MCF 10A (cell line): ENCODE measurements at places on chromosomes 11 and 22.

GRCh38 chr11:134270250-134270714 lies 5.9 kb upstream of the GLB1L3 start:
- DNase-seq = peak; percentile 21

- no peak for DNase-seq
Measured at GRCh38 chr11:13228572-13228971, 49.0 kb upstream of the BMAL1 start.

GRCh38 chr11:124467381-124467927 lies 22.0 kb upstream of the OR8B8 start:
- DNase-seq = peak; percentile 70

- DNase-seq = no peak
Measured at GRCh38 chr11:122813176-122813893, 25.0 kb upstream of the CRTAM start.

DNA sequence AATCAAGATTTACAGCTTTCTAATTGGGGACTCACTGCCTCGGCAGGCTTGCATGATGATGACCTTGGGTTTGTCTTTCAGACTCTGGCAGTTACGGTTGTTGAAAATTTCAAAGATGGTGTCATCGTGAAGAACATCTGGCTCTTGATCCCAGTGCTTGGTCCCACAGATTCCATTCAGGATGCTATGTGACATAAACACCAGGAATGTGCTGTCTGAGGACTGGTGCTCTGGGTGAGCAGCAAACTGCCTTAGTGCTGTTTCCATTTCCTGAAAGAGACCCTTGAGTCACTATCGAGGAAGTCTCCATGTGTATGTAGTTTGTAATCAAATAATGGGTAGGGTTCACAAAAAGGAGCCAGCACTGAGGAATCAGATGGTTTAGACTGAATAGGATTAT lies 7.1 kb downstream of the CASP12 start:
- DNase-seq = no peak

DNA sequence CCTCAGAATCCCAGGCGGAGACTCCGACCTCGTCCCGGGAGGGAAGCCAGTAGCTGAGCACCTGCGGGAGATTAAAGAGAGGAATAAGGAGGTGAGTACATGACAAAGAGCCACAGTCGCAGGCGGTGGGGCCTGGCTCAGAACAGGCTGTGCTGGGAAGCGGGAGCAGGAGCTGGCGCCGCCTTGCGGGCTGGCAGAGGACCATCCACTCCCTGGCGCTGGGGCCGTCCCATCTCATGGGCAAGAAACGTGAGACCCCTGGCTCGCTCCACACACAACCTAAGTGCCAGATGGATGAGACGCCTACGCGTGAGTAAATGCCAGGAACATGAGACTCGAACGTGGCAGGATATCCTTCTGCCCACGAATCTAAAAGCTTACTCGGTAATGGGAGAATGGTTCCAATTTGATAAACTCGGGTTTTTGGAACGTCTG lies 6.3 kb downstream of the CEND1 start:
- DNase-seq = peak; percentile 80

- DNase-seq = no peak
Measured at GRCh38 chr11:61026121-61027031, 54.9 kb downstream of the CD6 start.

GRCh38 chr22:19045094-19045493 lies 77.1 kb downstream of the DGCR2 start:
- no peak for DNase-seq

GRCh38 chr22:35462498-35463230 lies 62.7 kb downstream of the MCM5 start:
- DNase-seq = no peak

DNA sequence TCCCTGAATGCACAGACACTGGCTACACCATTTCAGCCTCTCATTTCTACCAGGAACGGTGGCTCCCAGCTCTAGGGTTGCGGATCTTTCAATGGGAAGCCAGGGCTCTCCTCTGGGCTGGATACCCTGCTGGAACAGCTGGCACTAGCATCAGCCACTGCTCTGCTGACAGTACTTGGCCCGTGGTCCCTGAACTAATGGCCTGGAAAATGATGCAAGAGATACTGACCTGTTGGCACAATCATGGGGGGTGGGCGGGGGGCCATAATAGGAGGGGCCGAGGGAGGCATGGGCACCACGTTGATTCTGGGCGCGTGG lies 10.7 kb upstream of the TBC1D10A start:
- no peak for DNase-seq

- no peak for DNase-seq
Measured at GRCh38 chr11:125304876-125305275, 140.3 kb downstream of the PKNOX2 start.

GRCh38 chr11:67492801-67493547 lies 10.1 kb downstream of the AIP start:
- no peak for DNase-seq

DNA sequence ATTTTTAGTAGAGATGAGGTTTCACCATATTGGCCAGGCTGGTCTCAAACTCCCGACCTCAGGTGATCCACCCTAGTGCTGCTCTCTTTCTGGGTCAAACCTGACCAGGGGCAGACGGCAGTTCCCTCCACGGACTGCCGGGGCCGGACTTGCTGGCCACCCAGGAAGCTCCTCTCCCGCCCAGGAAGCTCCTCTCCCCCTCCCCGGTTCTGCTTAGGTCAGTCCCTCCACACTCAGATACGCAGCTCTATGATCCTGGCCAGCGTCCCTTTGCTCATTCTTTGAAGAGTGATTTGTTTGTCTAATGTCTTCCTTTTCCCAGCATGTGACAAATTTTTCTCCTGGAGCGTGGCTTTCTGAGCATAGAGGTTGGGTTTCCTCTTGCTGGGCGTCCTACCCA lies 125.3 kb upstream of the B3GAT1 start:
- no peak for DNase-seq

- no peak for DNase-seq
Measured at GRCh38 chr22:30871391-30872284, 96.9 kb downstream of the MORC2 start.

- DNase-seq = no peak
Measured at GRCh38 chr22:26552466-26552865, 37.5 kb downstream of the TPST2 start.

DNA sequence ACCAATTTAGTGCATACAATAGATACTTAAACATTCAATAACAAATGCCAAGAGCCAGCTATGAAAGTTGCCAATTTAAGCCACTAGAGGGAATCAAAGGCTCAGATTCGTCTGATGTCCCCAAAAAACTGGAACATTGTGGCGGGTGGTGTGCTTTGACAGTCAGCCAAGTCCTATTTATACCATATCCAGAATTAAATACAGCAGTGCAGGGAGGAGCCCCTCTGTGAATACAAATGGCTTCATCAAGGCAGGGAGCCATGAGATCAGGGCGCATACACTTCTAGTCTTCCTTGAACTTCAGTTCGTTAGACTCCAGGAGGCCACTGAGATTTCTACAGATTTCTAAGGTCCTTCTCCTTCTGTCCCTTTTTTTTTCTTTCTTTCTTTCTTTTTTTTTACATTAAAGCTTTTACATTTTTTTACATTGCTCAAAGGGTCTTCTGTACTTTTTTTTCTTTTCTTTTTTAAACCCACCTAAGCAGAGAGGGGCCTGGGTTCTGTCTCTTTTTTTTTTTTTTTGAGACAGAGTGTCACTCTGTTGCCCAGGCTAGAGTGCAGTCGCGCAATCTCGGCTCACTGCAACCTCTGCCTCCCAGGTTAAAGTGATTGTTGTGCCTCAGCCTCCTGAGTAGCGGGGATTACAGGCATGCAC lies 41.5 kb upstream of the HSPA8 start:
- peak; percentile 69 for DNase-seq

DNA sequence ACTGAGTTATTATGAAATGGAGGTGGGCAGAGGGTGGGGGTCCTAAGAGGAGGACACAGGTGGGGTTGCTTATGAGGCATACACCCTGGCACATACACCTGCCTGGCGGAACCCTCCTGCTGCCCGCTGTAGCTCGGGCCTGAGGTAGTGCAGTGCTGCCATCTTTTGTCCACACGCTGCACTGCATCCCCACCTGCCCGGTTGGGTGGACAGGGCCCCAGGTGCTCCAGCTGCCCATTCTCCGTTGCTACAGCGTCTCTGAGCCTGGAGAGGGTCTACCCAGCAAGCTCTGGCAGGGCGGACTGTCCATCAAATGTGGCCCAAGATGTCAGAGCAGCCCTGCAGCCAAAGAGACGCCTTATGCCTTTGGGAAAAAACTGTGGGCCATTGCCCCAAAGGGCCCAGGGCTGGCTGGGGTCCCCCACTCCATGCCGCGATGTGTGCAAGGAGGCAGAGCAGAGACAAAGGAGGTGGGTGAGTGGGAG lies 131.2 kb downstream of the BUD13 start:
- DNase-seq = peak; percentile 53
